ENCODE measurements at places on chromosomes 1 and 21.

GRCh38 chr1:1371746-1372711 is 3.0 kb downstream of the AURKAIP1 start:
- peak; percentile 69 for DNase-seq

- DNase-seq: no peak
Measured at GRCh38 chr1:242219298-242219901, 220.5 kb upstream of the MAP1LC3C start.

DNA sequence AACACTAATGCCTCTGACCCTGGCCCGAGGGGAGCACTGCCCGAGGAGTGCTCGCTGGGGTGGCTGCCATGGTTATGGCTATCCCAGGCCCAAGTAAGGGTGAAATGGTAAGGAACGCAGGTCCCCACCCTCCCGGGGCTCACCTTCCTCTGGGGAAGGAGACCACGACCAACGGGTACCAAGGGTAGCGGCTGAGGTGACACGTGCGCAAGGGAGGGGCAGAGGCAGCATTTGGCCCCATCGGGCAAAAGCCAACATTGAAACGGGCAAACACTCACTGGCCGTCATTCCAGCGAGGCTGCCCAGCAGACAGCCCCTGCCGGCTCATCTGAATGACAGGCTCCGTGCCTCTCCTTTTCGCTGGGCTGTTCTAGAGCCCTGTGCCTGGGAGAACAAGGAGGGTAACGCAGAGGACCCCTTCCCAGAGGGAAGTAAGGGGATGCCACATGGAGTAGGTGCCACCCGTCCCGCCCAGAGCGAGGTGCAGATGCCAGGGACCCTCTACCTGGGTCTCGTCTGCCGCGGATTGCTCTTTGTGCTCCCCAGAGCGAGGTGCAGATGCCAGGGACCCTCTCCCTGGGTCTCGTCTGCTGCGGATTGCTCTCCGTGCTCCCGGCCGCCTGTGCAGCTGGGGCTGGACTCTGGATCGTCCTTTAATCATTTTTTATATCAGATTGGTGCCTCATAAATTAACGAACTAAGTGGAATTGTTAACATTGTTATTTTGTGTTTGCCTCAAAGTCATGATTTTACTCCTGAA is 16.2 kb downstream of the ACTRT2 start:
- DNase-seq: no peak

- no peak for DNase-seq
Measured at GRCh38 chr1:29541631-29542030, 305.3 kb downstream of the PTPRU start.

DNA sequence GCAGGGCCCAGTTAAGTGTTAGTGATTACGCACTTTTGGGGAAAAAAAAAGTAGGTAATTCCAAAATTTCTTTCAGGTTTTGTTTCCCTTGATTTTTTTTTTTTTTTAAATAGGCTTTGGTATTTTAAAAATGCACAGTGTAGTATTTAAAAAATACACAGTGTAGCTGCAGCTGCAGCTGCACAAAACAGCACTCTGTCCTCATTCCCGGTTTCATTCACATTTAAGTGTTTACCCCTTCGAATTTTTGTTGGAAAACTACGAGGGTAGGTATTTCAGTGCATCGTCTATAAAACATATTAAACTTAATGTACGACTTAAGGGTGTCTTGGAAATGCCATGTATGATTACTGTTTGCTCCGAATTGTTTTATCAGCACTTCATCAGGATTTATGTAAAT is 3.4 kb downstream of the NEK7 start:
- DNase-seq: no peak
